ENCODE measurements at places on chromosomes 7 and 10.

- no peak for DNase-seq
These were observed 305.7 kb downstream of the ELMO1 start for GRCh38 chr7:37142958-37143357.

GRCh38 chr10:15436696-15437095, 65.6 kb upstream of the FAM171A1 start:
- DNase-seq, result no peak

DNA sequence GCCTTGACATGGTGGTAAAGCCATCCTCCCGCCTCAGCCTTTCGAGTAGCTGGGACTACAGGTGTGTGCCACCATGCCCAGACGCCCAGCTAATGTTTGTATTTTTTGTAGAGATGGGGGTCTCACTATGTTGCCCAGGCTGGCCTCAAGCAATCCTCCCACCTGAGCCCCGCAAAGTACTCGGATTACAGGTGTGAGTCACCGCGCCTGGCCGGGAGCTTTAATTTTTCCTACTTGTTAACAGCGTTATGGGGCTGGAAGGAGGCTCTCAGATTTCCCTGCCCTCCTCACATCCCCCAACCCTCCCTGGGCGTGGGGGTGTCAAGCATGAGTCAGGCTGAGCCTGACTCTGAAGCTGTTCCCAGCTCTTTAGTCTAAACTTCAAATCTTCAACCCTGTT, 8.3 kb downstream of the ALKBH4 start:
- peak; percentile 12 for DNase-seq

DNA sequence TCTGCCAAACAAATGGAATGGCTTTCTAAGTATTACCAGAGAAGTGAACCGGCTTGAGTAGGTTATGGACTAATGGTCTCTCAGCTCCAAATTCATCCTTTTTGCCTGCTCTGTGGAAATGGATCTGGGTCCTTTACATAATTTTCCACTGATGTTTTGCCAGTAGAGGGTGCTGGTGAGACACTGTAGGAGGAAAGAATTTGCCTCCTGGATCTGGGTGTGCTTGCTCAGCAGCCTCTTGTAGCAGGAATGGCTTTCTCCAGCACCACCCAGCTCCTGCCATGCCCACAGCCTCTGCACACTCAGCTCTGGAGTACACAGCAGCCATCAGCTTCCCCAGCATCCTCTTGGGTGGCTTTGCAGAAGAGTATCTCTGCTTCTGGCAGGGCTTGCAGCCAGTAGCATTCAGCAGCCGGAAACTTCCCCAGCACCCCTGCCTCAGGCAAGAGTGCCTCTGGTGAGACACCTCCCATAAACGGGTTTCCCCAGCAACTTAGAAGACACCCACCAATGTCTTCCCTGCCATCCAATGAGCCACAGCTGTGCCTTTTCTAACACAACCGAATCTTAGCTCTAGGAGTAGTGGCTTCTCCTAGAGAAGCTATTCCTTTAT, 235.0 kb upstream of the PLPP4 start:
- peak; percentile 59 for DNase-seq

- peak; percentile 68 for DNase-seq
These were observed 700 bp downstream of the GSAP start for GRCh38 chr7:77415476-77415822.

Data from GM13977 (cell line).